ENCODE measurements at places on chromosomes 7 and 10. TPM values are rescaled to one million over a fixed set of nuclear protein-coding genes. Genes with fewer than 3 reads are reported as not detected.

SLC26A5 gene
- total RNA-seq, result not detected

WDR86 gene
- total RNA-seq, result not detected

MGMT gene
- total RNA-seq, result 20.4 TPM

CALML3 gene
- total RNA-seq, result not detected

MEST gene
- 1.0 TPM for total RNA-seq

PIK3CG gene
- total RNA-seq, result 4.7 TPM

NOS3 gene
- total RNA-seq, result 25.3 TPM

HABP2 gene
- not detected for total RNA-seq

SPDYE5 gene
- total RNA-seq, result not detected

NPY4R2 gene
- total RNA-seq, result not detected

FRMPD2 gene
- total RNA-seq, result 0.05 TPM

MET gene
- 36.4 TPM for total RNA-seq

WASL gene
- total RNA-seq, result 13.8 TPM

ZNF777 gene
- total RNA-seq, result 8.1 TPM

BEND7 gene
- total RNA-seq, result 8.8 TPM

SH2D4B gene
- not detected for total RNA-seq

TBX20 gene
- not detected for total RNA-seq

ACHE gene
- 0.54 TPM for total RNA-seq

MKX gene
- not detected for total RNA-seq

GNGT1 gene
- not detected for total RNA-seq

CUBN gene
- 6.8 TPM for total RNA-seq

PRTFDC1 gene
- total RNA-seq, result 9.4 TPM

SLC26A3 gene
- total RNA-seq, result not detected

AKR1D1 gene
- not detected for total RNA-seq

PRSS1 gene
- not detected for total RNA-seq

NPS gene
- not detected for total RNA-seq

PSMC2 gene
- total RNA-seq, result 165 TPM

STEAP2 gene
- 0.80 TPM for total RNA-seq

ACTL6B gene
- total RNA-seq, result not detected

All from mammary microvascular endothelial cell (primary cell).